ENCODE measurements at places on chromosomes 13 and 19. TPM values are rescaled to one million over a fixed set of nuclear protein-coding genes. Genes with fewer than 3 reads are reported as not detected.

- no peak for DNase-seq
Measured at GRCh38 chr13:40101708-40102359, 446.4 kb downstream of the COG6 start.

GRCh38 chr13:66102864-66103263, 1127.3 kb downstream of the PCDH9 start:
- no peak for DNase-seq

GRCh38 chr13:33353210-33353609, 67.7 kb upstream of the STARD13 start:
- DNase-seq, result no peak

- DNase-seq, result no peak
Measured at GRCh38 chr19:45296355-45296754, 26.3 kb downstream of the CKM start.

GRCh38 chr19:34474233-34474989, 7.1 kb upstream of the WTIP start:
- DNase-seq, result no peak

GRCh38 chr19:45901432-45901911, 941 bp downstream of the MYPOP start:
- no peak for DNase-seq

DNA sequence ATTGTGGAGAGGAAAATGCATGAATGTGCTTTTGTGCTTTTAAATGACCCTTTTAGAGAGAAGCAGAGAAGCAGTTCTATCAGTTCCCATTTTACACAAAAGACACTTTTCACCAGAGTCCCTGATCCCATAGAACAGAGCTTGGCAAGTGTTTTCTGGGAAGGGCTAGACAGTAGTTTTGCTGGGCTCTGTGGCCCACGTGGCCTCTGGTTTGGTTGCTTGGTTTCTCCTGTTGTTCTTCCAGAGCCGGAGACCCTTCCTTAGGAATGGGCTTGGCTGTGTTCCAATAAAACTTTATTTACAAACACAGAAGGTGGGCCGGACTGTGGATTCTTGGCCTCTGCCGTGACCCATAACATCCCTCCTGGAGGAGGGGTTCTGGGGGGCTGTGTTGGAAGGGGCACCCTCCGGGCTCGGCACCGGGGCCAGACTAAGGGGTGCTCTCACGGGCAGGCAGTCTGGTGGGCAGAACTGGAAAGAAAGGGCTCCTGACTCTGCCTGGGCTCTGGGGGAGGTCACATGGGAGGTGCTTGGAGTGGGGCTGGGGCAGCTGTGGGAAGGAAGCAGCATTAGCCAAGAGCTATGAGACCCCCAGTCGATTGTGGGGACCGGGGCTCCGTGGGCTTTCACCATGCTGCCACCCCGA, 3.2 kb downstream of the SPPL2B start:
- DNase-seq, result no peak

- no peak for DNase-seq
Measured at GRCh38 chr19:15264061-15264932, 32.0 kb upstream of the EPHX3 start.

- no peak for DNase-seq
Measured at GRCh38 chr19:1001538-1002166, 1.4 kb downstream of the GRIN3B start.

DNA sequence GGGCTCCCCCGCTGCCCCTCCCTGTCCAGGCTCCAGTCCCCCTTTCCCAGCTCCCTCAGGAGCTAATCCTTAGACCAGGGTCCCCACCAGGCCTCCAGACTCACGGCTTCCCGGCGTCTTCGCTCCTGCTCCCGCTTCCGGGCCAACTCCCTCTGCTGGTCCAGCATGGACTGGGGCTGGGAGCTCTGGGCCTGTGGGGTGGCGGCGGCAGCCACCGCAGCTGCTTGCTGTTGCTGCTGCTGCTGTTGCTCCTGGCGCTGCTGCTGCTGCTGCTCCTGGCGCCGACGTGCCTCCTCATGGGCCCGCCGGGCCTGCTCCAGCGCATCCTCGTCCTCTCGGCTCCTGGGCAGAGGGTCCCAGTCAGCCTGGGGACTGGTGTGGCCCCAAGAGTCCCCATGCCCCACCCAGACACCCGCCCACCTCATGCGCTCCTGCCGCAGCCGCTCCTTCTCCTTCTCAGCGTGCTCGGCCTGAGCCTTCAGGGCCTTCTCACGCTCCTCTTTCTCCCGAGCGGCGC, 6.4 kb upstream of the EPHX3 start:
- DNase-seq, result no peak

DNA sequence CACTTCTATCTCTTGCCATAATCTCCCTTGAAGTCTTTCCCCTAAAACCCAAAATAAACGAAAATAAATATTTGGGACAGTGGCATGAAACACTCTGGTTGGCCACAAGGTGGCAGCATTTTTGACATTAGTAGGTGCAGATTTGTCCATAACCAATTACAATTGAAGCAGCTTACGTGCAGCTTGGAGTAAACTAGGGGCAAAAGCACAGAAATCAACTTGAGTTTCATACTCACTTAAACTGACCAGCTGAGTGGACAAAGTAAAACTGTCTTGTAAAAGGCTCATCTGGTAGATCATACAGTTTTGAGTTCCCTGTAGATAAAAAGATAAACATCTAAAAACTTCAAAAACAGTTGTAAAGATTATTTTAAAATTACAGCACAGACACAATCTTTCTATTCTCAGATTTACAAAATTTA, 18.8 kb downstream of the PDCD5 start:
- DNase-seq, result no peak

GRCh38 chr13:20165417-20166257, 4.8 kb upstream of the GJA3 start:
- DNase-seq, result no peak

DNA sequence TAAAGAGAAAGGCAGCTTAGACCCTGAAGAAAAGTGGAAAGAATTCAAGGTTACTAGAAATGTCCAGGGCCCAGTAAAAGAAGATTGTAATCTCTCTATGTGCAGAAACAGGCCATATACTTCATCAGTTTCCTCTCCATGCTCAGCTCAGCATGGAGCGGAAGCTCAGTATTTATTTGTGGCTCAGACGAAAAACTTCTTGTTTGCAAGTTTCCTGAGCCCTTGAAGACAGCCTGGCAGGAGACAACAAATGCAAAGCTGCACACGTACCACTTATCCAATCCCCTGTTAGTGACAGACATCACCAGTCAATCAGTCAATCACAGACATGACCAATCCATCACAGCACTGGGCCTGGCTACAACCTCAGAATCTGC, 8.1 kb upstream of the KLF2 start:
- DNase-seq, result no peak

DNA sequence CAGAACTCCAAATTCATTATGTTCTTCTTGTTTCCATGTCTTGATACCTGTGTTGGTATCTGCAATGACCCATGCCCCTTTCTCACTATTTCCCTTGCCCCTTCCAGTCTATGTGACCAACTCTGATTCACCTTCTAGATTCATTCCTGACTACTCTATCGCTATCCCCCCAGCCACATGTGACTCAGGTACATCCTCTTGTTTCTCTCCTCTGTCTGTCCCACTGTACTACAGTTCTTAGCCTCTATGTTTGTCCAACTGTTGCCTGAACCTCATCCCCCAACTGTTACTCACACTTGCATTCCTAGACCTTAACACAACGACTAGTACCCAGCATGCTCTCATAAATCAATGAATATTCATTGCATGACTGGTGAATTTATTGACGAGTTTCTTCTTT, 10.0 kb upstream of the FLT3 start:
- no peak for DNase-seq

The CEACAM19 gene
- 10.5 TPM for total RNA-seq

The DIRAS1 gene
- total RNA-seq, result 5.3 TPM

The SIGLECL1 gene
- total RNA-seq, result not detected

The ZNF763 gene
- 1.3 TPM for total RNA-seq

The KLF1 gene
- not detected for total RNA-seq

The CAB39L gene
- 18.3 TPM for total RNA-seq

The MATK gene
- 1.2 TPM for total RNA-seq

The MBD3L3 gene
- total RNA-seq, result not detected

Measured in kidney epithelial cell (primary cell).